ENCODE measurements at places on chromosomes 4 and X.
A peak's percentile ranks its signal among the peaks of the same experiment; 100 is the strongest.

GRCh38 chr4:152585023-152585441 is 49.1 kb upstream of the FBXW7 start:
- DNase-seq = no peak

DNA sequence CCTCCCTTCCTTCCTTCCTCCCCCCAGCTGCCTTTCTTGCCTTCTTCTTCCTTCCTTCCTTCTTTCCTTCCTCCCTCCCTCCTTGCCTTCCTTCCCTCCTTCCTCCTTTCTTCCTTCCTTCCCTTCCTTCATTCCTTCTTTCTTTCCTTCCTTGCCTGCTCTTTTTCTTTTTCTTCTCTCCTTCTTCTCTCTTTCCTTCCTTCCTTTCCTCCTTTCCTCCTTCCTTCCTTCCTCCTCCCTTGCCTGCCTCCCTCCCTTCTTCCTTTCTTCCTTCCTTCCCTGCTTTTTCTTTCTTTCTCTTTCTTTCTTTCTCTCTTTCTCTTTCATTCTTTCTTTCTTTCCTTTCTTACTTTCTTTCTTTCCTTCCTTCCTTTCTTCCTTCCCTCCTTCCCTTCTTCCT is 49.1 kb downstream of the STK32B start:
- DNase-seq = no peak

- DNase-seq = no peak
These were observed 135.3 kb downstream of the CPZ start for GRCh38 chr4:8727546-8728510.

DNA sequence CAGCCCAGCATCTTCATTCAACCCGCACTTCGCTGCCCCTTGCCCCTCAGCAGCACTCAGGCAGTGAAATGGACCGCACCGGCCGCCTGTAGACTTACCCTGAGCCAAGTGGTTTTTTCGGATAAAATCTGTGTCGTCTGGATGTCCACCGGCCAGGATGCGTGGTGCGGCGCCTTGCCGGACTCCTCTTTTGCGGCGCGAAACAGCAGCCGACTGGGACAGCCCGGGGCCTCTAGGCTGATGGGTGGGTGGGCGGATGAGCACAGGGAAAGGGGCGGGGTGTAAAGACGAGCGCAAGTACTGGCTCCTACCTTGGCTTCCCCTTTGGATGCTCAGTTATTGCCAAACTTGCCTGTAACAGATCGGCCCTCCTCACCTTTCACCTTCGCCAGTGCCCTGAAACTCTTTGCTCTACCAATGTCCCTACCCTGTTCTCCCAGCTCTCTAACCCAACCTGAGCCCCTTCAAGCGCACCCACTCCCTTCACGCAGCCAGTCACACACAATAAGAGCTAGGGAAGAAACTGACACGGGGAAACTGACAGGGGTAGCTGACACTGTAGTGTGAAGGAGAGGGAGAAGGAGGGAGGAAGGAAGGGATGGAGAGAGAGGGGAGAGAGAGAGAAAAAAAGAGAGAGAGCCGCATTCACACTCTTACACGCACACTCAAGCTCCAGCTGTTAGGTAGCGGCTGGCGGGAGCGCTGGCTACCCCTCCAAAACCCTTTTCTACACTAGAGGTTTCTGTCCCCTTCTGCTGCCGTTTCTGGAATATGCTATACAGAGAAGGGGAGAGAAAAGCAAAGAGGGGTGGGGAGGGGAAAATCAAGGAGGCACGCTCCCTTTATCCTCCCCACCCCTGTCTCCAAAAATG is 559 bp downstream of the TRPC5 start:
- DNase-seq = peak; percentile 16

DNA sequence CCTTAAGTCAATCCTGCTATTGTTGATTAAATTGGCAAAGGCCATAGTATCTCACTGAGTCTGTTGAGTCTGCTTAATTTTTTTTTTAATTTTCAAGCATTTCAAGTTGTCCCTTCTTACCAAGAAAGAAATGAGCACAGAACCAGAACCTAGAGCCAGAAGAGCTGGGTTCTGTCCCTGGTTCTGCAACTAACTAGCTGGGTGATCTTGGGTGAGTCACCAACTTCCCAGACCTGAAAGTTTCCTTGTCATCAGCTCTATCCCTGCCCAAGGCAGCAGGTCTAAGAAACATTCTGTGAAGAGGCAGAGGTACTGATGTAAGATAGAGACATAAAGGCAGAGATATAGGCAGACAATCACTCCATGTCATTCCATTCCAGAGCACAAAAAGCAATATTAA is 17.3 kb downstream of the TEC start:
- DNase-seq = no peak

Data from astrocyte of the hippocampus (primary cell).